ENCODE measurements at places on chromosomes 4 and X.

- no peak for DNase-seq
These were observed 200.6 kb upstream of the GATB start for GRCh38 chr4:151961456-151961855.

DNA sequence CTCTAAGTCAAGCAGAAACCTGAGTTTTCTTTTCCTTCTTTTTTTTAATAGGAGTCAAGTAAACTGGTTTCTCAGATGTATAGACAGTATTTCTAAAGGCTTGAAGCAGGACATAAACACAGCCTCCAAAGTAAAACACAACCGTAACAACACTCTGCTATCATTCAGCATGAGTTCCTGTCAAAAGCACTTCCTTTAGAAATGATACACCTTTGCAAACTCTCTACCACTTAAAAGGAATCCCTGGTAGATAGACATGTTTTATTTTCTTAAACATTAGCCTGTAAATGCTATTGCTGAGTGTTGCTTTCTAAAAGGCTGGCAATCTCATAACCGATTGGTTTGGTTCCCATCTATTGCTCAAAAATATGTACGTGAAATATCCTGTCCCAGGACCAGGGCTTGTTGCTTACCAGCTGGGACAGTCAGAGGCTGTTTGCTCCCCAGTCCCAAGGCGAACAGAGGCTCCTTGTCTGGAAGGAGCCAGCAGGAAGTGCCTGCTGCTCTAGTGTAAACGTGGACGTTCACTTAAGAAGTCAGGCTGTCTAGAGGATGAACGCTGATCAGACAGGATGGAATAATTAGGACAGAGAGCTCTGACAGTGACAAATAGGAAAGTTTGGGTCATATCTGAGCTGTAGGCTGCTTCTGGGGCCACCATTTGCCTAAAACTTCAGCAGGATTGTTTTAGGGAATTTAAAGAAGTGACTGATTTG lies 173.9 kb upstream of the KLF3 start:
- peak; percentile 8 for DNase-seq

- no peak for DNase-seq
These were observed 65.7 kb upstream of the ARHGAP24 start for GRCh38 chr4:85409251-85409650.

GRCh38 chrX:15848576-15848975 lies 6.0 kb downstream of the AP1S2 start:
- no peak for DNase-seq

DNA sequence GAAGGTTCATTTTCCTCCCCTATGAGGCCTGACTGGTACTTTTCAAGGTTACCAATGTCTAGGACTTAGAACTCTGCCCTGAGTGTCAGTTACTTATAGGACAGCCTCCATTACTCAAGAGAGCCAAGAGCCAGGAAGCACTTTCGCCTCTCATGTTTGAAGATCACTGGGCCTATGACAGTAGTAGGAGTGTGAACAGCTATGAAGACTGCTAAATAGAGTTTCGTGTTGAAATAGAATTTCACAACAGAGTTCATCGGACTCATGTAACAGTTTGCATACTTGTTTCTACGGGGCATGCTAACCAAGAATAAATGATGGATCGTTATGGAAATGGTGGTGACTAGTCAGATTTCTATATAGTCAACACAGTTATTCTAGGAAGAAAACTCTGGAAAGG lies 97.8 kb upstream of the GPC4 start:
- no peak for DNase-seq

DNA sequence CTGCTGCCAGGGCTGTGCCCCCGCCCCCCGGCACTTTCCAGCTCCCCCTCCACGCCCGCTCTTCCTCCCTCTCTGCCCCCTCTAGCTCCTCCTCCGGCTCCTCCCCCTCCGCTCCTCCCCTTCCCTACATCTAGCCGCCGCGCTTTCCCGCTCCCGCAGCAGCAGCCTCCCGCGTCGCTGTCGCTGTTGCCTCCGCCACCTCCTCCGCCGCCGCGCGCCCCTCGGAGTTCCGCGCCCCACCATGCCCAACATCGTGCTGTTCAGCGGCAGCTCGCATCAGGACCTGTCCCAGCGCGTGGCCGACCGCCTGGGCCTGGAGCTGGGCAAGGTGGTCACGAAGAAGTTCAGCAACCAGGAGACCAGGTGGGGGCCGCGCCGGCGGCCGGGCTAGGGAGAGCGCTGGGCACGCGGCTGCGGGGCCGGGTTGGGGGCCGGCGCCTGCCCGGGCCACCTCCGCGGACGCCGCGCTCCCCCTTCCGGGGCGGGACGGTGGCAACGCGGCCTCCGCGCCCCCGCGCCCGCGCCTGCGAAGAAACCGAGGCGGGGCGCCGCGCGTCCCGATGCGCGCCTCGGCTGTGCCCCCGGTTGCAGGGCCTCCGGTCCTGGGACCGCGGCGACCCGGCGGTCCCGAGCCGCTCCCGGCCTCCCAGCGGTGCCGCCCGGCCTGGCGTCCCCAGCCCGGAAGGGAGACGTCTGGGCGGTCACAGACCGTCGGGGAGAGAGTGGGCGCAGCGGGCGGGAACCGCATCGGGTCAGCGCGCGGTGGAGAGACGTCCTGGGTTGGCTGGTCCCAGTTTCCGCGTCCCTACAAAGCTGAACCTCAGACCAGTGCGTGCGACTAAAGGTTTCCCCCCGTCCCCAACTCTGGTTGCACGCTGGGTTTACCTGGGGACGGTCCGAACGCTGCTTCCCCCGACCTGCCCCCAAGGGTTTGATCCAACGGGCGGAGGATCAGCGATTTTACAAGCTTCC lies at the start of gene PRPS2:
Gene PRPS2, plus strand, starts transcription at position 156 of the 972 bp plus-strand sequence. Its CDS starts 86 bp downstream, at position 242.
- peak; percentile 49 for DNase-seq

DNA sequence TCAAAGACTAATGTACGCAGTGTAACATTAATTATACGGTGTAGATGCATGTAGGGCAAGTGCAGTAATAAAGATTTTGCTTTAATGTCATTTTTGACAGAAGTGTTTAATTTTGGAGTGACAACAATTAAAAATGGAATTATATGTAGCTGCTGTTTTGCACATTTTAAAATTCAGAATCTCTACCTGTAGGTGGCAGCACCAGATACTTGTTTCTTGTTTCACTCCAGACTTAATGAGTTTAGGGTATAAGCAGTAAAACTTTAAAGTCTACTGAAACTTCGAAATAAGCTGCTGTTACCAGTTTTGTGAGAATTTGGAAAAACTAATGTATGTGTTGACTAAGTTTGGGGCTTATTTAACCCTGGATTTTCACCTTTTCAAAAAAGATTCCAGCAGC lies 144.9 kb downstream of the POLA1 start:
- DNase-seq: peak; percentile 38

DNA sequence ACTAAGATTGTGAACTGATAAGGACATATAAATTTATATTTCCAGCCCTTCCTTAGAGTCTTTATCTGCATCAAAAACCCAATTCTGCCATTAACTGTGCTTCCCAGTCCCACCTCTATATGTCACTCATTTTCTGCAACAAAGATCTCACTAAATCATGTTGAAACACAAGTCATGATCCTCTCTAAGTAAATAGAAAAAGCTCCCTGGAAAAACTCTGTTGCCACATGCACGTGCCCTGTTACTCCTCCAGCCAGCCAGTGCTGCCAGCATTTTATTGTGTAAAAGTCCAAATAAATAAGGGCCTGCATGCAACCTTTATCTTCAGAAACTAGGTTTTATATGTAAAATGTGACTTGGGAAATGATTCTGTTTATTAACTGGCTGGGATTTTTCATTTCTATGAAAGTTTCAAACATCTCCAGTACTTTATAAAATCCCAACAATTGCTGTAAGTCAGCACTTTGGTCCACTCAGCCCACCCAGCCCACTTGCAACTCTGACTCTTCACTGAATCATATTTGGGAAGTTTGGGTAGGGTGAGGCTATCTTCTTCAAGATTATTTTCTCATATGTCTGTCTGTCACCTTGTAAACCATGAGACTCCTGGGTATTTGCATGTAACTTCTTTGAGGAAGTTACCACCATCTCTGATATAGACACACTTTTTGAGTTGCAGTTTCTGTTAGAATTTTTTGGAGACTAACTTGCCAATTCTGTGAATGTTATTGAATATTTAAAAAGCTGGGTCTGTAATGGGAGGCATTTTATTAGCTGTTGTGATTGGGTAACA lies 40.0 kb upstream of the SMARCA5 start:
- DNase-seq: no peak

- DNase-seq: no peak
These were observed 35.8 kb downstream of the KDM6A start for GRCh38 chrX:44908827-44909226.

- DNase-seq: peak; percentile 84
These were observed 68.3 kb upstream of the DDX3X start for GRCh38 chrX:41265615-41266014.

DNA sequence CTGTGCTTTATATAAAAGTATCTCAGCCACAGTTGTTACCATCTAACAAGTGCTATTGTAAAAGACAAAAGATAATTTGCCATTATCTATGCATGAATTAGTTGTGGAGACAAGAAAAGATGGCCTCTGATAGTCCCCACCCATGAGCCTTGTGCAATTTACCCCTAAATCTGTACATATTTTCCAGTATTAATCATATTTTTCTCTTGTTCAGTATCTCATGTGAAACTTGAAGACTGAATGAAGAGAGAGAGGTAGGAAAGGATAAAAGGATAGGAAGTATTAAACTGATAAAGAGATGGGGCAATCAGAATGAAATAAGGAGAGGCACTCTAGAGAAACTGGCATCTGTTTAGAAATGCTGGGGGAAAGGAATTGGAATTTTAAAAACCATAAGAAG lies 3.7 kb downstream of the MYOZ2 start:
- DNase-seq: no peak

GRCh38 chrX:63503541-63503940 lies 152.4 kb upstream of the SPIN4 start:
- peak; percentile 29 for DNase-seq

- DNase-seq: peak; percentile 13
These were observed 250.5 kb upstream of the GPRIN3 start for GRCh38 chr4:89558147-89558546.

- DNase-seq: no peak
These were observed 13.2 kb downstream of the TRIM2 start for GRCh38 chr4:153217440-153217839.

DNA sequence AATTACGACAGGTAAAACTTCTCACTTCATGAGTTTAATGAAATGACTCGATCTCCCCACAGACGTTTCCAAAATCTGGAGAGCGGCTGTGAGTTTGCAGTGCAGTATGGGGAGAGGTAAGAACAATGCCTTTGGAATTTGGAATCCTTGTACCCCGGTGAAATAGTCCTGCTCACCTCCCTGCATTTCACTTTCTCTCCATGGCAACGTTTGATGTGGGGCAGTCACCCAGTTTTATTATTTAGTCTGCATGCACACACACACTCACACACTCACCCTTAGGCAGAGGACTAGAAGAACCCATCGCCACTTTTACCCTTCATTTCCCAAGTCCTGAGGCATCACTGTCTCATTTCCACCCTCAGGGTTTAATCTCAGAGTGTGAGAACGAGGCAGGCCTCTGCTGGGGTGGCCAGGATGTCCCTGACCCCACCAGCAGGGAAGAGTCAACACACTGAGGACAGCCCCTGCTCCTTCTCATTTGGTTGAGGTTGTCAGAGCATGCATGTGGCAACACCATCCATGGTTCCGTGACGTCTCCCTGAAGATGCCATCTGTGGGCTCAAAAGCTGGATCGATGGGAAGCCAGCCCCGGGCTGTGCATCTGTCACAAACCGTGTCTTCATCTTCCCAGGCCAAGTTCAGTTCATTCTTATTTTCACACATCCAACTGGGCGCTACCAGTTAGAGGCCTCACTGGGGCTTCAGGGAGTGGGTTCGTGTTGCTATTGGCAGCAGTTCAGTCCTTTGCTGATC lies 119.8 kb upstream of the TRIM2 start:
- no peak for DNase-seq

- no peak for DNase-seq
These were observed 2.9 kb downstream of the LAMTOR3 start for GRCh38 chr4:99891351-99891750.

GRCh38 chrX:8629871-8630270 lies 102.1 kb downstream of the ANOS1 start:
- DNase-seq: peak; percentile 11

DNA sequence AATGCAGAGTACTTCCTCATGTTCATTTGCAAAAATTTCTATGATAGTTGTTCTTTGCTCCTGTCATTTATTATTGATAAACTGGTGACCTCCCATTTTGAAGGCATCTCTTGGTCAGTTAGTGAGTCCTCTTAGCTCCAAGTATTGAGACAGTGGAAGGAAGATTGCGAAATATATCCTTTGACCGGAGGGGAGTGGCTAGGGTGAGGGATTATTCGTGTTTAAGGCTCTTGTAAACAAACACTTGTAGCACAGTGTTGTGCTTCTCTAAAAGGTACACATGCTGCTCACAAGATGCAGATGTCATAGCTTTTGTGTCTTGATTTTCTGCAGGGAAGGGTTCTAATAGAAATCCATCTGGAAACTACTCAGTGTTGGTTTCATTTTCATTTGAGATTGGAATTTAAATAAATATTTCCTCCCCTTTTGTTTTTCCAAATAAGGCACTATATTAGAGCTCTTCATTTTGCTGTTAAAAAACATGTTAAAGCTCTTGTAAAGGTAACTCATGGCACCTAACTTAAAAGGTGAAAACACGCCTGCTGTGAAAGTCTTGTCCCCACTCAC lies 21.8 kb downstream of the TXLNG start:
- DNase-seq: no peak

- DNase-seq: no peak
These were observed at the start of gene LDB2 for GRCh38 chr4:16897991-16898827. Gene LDB2 (minus strand): TSS chr4:16898645.

DNA sequence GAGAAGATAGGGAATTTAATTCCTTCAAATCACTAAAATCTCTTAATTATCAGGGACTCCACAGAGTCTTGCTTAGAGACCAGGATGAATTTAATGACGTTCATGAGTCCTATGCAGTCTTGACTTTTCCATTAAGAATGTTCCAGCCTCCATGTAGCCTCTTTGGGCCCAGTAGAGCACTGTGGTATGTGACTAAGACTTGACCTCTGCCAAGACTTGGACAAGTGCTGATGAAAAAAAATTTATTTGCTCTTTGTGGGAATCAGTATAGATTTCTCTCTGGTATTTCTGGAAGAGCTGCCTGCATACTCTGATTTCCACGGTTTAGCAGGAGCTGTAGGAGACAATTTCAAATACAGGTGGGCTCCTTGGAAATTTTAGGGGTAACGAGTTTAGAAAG lies 40.6 kb downstream of the CHRDL1 start:
- no peak for DNase-seq

DNA sequence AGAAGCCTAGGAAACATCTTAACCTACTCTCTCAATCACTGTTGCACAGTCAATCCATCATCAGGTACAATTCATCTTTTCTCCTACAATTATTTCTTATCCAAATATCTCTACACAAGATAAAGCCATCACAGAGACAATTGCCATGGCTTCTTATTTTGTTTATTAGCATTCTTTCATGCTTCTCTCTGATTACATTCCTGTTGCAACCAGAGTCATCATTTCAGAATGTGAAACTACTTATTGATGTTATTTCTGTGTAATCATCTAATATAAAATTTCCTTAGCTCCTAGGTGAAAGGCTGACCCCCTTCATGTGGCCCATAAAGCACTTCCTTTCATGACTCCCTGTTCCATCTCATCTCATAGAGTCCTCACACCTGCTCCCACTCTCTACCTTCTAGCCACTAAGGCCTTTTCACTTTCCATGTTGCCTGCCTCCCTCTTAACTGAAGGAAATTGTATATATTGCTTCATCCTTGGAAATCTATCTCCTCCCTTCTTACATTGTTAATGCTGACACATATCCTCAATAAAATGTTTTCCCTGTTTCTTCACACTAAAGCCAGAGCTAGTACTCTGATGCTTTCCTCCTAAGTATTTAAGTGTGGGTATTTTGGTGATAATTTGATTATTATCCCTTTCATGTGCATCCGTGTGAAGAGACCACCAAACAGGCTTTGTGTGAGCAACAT lies 829.9 kb downstream of the FAT4 start:
- DNase-seq: no peak

Data from A172 (cell line).